ENCODE measurements at places on chromosomes 3 and 15. TPM values are rescaled to one million over a fixed set of nuclear protein-coding genes. Genes with fewer than 3 reads are reported as not detected.

DNA sequence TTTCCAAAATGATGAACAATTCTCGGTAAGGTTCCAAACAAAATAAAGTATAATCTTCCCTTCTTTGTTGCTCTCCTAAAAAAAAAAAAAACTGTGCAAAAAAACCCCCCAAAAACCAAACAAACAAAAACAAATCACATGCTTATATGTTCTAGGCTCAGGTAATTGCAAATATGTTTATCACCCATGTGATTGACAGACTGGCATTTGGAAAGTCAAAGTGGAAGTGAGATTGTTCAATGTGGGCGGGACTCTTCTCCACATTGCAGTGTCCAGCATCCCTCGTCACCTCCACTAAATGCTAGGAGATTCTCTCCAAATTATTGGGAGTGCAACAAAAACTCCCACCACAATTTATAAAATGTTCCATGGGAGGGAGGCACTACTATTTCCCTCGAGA lies 57.6 kb upstream of the CACNA1D start:
- DNase-seq: no peak

Gene GOLGA8S
- total RNA-seq: under 0.01 TPM

Gene TERC
- total RNA-seq: 57.0 TPM

Gene PLCH1
- total RNA-seq: not detected

Gene CHCHD6
- total RNA-seq: 20.6 TPM

GRCh38 chr3:89360156-89360555 lies 252.7 kb downstream of the EPHA3 start:
- DNase-seq: peak; percentile 20

DNA sequence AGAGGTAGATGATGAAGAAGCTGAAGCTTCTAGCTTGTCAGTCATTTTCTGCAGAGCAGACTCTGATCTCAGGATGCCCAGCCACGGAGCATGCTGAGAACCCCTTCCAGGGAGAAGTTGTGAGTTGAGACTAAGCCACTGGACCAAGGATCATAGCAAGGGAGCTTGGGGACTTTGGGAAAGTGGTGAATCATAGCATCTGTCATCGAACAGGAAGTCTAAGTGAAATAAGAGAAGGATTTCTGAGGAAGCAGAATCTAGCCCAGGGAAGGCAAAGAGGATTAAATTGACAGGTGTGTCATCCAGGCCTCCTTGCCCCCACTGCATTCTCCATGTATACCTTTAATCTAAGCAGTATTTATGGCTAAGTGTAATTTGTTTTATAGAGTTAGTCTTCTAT lies 71.8 kb upstream of the TMEM108 start:
- no peak for DNase-seq

Gene GADL1
- not detected for total RNA-seq

Gene PSTPIP1
- 0.36 TPM for total RNA-seq

- peak; percentile 66 for DNase-seq
Observed at GRCh38 chr15:39300451-39301153, 280.3 kb upstream of the THBS1 start.

DNA sequence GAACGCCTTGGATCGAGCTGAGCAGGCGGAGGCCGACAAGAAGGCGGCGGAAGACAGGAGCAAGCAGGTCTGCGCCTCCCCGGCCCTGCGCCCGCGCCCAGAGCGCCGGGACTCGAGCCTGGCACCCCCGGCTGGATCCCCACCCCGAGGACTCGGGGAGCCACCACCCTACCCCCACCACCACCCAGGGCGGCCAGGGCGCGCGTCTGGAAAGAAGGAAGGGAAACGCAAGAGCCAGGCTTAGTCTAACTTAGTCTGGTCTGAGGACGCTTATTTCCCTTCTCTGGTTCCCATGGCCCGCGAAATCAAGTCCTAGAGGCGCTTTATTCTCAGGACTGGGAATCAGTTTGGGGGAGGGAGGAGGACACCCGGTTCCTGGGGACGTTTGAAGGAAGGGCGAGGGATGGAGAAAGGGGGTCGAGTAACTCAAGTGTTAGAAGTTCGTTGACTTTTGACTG lies 359 bp downstream of the TPM1 start:
- no peak for DNase-seq

DNA sequence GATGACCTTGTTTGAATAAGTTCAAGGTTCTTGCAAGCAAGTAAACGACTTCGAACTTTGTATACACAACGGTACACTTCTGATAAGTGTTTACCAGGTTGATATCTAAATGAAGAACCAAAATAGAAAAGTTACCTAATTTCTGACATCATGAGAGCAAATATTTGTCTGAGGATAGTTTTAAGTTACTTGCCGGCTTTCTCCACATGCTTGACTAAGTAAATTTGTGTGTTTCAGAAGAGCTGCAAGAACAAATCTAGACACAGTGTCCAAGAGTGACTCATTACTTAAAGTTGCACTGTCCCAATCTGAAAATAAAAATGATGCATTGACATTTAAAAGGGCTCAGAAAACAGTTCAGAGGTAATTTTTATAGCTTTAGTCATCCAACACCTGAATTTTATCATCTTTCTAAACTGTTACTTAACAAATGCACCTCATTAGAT lies 115.1 kb downstream of the HERC1 start:
- DNase-seq: peak; percentile 84

Gene TRH
- not detected for total RNA-seq

Gene ADAMTS17
- 0.28 TPM for total RNA-seq

- peak; percentile 74 for DNase-seq
Observed at GRCh38 chr3:24678421-24678865, 183.8 kb upstream of the THRB start.

- no peak for DNase-seq
Observed at GRCh38 chr3:145650170-145650569, 510.8 kb downstream of the PLOD2 start.

DNA sequence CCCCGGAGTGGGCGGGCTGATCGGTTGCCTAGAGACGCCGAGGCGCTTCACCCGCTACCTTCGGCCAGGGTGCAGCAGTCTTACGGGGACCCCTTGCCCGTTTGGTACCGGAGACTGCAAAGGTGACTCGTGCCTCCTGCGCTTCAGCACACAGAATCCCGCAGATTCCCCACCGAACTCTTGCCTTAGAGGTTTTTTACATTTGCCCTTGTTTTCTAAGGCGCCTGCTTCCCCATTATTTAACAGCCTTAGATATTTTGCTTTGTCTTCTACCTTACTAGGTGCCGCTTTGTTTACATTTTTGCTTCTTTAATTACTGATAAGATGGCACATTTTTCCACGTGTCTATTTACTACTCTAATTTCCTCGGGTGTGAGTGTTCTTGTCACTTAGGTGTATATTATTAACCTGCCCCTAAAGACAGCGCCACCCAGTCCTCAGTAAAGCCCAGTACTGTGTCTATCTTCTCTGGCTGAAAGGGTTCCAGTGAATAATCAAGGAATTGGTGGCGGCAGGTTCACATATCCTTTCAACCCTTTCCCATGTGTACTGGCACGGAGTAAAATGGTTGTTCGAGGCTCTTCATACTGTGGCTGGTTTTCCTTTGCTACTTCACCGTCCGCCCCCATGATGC lies 573 bp upstream of the CEP152 start:
- DNase-seq: no peak

Gene ASB14
- not detected for total RNA-seq

GRCh38 chr3:118641608-118642007 lies 393.0 kb downstream of the IGSF11 start:
- no peak for DNase-seq

- DNase-seq: no peak
Observed at GRCh38 chr3:48367201-48367600, 4.8 kb upstream of the FBXW12 start.

Gene ABHD2
- 62.9 TPM for total RNA-seq

DNA sequence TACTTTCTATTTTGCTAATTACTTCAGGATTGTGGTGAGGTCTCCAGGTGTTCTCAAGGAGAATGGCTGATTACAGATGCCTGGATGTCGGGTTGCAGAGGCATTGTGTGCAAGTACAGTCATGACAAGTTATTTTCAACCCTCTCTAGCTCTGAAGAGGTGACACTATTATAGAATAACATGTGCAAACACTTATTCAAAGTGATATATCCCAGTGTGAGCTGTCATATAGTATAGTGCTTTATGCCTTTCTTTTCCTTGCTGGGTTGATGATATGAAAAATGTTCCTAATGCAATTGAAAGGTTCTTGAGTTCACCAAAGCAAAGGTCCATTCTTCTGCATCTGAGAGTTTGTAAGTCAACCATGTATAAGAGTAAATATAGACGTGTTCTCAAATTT lies 167.2 kb downstream of the SPATA16 start:
- DNase-seq: no peak

Gene CYP1A2
- not detected for total RNA-seq

Gene PRICKLE2
- total RNA-seq: 14.2 TPM

GRCh38 chr3:49839193-49839809 lies 17.1 kb downstream of the TRAIP start:
- DNase-seq: peak; percentile 74

- DNase-seq: no peak
Observed at GRCh38 chr3:42053476-42053875, 37.7 kb upstream of the TRAK1 start.

Gene PPP2R3A
- 46.7 TPM for total RNA-seq

- DNase-seq: peak; percentile 91
Observed at GRCh38 chr3:44355362-44356033, 16.9 kb downstream of the TCAIM start.

DNA sequence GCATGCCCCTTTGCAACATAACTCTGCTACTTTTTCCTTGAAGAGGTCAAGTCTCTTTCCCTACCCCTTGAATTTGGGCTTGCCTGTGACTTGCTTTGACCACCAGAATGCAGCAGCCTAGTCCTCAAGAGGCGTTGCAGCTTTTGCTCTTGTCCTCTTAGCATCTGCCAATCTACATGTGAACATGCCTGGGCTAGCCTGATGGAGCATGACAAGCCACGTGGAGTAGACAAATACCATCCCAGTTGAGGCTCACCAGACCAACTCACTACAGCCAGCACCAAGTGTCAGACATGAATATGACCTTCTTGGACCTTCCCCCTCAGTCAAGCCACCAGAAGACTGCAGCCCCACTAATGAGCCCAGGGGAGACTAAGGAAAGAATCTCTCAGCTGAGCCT lies 32.9 kb downstream of the AMOTL2 start:
- no peak for DNase-seq

Gene CCDC174
- 6.9 TPM for total RNA-seq

- DNase-seq: no peak
Observed at GRCh38 chr3:140614001-140614400, 63.9 kb upstream of the TRIM42 start.

DNA sequence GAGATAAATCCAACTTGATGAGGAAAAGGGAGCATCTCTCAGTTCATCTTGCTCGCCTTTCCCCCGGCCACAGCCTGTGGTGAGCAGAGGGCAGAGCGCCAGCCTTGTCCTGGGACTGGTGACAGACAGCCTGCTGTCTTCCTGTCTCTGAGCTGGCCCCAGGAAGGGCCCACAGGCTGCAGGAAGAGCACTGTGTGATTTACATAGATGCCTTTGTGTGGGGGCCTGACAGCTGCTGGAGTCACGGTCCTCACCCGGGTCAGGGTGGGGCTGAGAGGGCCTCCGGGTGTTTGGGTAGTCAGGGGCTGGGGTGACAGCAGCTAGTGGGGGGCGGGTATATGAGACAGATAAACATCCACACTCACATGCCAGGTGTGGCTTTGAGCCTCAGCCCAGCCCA lies 29.3 kb downstream of the PLA2G4D start:
- DNase-seq: no peak

DNA sequence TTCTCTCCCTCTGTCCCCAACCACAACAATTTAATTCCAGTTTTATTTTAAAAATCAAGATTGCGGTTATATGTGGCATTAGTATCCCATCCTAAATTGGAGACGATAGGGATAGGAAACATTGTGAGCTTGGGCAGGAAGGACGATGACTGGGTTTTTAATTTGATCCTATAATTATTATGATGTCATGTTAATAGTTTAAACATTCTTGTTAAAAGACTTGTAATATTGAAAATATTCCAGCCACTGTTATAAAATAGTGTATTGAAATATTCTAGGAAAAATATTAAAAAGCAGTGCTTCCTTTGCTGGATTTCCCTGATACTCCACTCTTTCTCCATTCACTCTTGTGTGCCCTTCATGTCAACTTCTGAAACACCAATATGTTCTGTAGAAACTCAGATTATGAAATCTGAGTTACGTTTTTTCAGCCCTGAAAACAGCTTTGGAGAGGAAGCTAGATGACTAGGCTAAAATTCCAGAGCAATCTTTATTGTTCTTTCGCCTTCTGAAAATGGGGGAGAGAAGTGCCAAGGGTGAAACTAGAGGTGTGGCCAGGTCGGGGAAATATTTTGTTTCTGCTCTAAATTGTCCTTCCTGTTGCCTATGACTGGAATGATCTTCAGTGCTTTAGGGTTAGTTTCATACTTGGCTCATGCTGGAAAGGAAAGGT lies 46.1 kb upstream of the MAP3K13 start:
- DNase-seq: peak; percentile 33

Gene WDR93
- total RNA-seq: not detected

Gene ATP13A5
- not detected for total RNA-seq

DNA sequence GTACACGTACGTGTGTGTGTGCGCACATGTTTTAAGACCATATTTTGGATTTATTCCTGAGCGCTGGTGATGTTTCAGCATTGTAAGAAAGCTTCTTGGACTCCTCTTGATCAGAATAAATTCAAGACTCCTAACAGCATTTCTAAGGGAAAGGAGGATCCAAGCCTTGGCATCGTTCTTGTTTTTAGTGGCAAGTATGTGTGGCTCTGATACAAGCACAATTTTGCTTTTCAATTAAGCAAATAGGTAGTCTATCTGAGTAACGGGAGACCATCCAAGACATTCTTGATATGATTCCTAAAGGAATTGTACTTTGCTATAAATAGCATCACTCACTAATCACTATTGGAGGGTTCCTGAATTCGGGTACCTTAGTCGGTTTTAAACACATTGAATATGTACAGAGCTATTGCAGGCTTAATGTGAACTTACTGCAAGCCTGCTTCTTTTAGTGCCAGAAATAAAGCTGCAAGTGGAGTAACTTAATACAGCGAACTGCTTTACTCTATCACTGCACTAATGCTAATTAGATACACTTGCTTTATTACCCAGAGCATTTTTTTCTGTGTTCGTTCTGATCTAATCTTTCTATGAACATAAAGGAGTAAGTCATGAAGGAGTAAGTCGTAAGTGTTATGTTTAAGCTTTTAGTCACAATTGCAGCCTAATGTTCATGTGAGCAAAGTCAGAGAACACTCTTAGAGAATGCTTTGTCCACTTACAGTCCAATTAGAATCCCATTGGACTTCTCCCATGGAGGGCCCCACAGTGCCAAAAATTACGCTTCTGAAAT lies 186.3 kb downstream of the MCTP2 start:
- DNase-seq: no peak

Gene IQCF2
- not detected for total RNA-seq

Gene UBL7
- total RNA-seq: 57.8 TPM

- peak; percentile 53 for DNase-seq
Observed at GRCh38 chr3:52498137-52499054, 3.3 kb downstream of the STAB1 start.

- no peak for DNase-seq
Observed at GRCh38 chr15:60372227-60372626, 25.6 kb downstream of the ANXA2 start.

All from IMR-90 (cell line).